AG04450 (cell line): ENCODE measurements at places on chromosomes 4 and X.

- DNase-seq: peak; percentile 80
Observed at GRCh38 chr4:181685911-181686310, 557.3 kb upstream of the TENM3 start.

DNA sequence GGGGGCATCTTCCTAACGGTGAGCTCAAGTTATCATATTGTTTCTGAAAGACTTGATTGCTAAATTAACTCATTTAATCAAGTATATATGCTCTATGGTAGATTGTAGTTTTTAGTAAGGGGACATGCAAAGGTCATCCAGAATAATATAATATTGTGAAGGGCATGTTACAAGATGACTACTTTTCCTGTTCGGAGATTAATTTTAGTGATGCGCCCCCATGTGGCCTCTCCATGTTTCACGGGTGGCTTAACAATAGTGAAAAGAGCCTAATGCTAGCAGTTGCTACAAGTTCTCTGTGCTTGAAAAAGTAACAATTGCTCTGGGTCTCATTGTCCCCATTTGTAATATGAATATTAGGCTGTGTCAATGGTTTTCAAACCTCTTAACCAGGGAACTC is 12.2 kb downstream of the SMPX start:
- DNase-seq: no peak

GRCh38 chr4:3701736-3702560 is 64.2 kb upstream of the ADRA2C start:
- no peak for DNase-seq

GRCh38 chr4:884896-885295 is 47.2 kb downstream of the GAK start:
- DNase-seq: no peak

- DNase-seq: no peak
Observed at GRCh38 chr4:141497627-141498026, 138.8 kb upstream of the IL15 start.

DNA sequence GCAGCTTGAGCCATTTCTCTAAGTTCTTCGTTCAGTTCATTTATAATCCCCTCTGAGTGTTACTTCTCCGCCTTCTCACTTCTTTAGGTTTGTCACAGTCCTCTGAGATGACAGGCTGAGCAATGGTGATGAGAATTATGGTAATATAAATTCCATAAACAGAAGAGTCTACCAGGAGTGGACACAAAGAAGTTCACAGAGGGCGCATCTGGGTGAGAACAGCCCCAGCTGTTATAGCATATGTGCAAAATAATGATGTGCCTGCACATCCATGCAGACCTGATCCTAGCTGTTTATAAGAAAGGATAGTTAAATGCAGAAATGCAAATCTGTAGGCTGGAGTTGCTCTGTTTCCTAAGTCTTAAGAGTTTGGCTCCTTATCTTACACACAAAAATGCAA is 377.5 kb downstream of the KCNIP4 start:
- no peak for DNase-seq

- DNase-seq: no peak
Observed at GRCh38 chrX:150697641-150698040, 4.4 kb downstream of the MTMR1 start.

DNA sequence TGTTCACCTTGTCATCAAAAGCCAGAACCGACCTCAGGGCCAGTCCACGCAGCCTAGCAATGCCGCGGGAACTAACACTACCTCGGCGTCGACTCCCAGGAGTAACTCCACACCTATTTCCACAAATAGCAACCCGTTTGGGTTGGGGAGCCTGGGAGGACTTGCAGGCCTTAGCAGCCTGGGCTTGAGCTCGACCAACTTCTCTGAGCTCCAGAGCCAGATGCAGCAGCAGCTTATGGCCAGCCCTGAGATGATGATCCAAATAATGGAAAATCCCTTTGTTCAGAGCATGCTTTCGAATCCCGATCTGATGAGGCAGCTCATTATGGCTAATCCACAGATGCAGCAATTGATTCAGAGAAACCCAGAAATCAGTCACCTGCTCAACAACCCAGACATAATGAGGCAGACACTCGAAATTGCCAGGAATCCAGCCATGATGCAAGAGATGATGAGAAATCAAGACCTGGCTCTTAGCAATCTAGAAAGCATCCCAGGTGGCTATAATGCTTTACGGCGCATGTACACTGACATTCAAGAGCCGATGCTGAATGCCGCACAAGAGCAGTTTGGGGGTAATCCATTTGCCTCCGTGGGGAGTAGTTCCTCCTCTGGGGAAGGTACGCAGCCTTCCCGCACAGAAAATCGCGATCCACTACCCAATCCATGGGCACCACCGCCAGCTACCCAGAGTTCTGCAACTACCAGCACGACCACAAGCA is 898 bp downstream of the UBQLN2 start:
- DNase-seq: peak; percentile 1

GRCh38 chr4:28350485-28350884 is 1489.8 kb downstream of the STIM2 start:
- DNase-seq: no peak

- no peak for DNase-seq
Observed at GRCh38 chrX:38435130-38435529, 82.7 kb downstream of the OTC start.

DNA sequence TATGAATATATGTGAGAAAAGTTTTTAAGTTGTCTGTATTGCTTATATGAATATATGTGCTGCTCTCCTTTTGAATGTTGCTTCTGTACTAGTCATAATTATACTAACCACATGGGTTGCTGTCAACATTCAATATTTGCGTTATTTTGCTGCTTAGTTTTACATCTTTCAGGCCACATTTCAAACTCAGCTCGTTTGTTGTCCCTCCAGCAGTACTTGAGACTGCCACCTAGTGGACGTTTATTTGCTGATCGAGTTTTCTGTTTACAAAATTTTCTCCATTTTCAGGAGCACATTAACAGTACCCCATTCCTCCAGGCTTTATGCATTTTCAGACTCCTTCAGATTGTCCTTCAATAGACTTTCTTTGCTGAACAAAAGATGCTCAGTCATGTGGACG is 75.8 kb downstream of the NUDT11 start:
- peak; percentile 1 for DNase-seq

GRCh38 chr4:3107271-3107670 is 32.8 kb downstream of the HTT start:
- DNase-seq: no peak
